Bronchial epithelial cell (primary cell): ENCODE measurements at places on chromosomes 13 and 19. TPM values are rescaled to one million over a fixed set of nuclear protein-coding genes. Genes with fewer than 3 reads are reported as not detected.

DNA sequence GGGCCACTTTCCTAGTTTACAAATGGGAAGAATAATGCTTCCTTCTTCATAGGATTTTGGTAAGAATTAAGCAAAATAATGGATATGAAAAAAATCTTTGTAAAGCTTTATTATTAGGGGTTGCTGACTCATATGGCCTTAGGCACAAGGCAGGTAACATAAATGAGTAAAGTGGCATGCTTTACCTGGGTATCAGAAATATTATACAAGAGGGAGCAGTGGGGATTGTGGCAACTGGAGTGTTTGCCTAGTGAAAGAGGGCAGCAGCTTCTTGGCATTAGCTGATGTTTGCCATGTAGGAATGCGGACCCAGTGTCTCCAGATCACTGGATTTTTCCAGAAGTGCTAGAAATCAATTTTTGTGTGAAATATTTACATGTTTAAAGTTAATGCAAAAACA is 19.5 kb downstream of the WDFY2 start:
- DNase-seq = peak; percentile 68

DNA sequence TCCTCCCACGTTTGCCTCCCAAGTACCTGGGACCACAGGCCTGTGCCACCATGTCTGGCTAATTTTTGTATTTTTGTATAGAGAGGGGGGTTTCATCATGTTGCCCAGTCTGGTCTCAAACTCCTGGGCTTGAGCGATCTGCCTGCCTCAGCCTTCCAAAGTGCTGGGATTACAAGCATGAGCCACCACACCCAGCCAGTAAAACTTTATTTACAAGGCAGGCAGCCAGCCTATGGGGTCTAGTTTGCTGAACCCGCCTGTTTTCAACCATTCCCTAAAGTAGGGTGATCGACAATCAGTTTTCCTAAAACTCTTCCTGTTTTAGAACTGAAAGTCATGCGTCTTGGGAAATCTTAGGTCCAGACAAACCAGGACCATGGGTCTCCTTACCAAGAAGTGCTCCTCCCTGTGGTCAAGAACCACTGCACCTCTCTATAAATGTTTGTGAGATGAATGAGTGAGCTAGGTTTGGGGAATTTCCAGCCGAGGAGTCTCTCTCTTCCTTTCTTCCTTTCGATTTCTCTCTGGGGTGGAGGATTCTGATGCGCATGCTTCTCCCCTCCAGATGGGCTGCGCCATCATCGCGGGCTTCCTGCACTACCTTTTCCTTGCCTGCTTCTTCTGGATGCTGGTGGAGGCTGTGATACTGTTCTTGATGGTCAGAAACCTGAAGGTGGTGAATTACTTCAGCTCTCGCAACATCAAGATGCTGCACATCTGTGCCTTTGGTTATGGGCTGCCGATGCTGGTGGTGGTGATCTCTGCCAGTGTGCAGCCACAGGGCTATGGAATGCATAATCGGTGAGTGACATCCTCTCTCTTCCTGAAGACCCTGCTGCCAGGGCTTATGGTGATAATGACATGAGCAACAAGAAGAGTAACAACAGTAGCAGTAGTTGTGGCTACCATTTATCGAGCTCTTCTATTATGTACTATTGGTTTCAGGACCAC is 38.7 kb downstream of the ADGRE1 start:
- no peak for DNase-seq

DNA sequence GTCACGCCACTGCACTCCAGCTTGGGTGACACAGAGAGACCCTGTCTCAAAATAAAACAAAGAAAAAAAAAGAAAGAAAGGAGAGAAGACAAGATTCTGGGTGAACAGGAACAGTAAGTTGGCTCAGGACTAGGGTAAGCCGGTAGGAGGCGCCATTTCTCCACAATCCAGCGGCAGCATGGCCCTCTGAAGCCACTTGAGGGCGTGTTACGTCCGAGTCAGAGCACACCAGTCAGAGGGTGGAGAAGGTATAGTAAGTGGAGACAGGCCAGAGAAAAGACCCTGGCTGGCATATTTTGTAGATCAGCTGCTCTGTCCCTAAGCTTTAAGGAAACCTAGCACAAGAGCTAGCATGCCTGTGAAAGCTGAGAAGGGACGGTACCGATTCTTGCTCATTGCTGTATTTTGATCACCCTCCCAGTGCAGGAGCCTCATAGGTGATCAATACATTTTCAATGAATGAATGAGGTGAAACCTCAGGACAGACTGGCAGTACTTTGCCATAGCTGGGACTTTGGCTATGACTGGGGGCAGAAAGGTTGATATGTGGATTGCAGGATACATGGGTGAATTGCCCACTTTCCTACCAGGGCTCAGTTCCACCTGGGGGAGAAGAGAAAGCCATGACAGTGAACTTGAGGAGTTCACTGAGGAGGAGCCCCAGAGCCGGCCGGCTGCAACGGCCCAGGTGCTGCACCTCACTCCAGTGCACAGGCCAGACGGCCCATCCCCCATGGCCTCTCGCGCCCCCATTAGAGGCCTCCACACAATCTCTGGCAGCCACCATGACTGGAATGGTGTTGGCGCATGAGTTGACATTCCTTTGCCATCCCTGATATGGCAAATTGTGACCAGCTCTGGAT is 23.5 kb downstream of the POU2F2 start:
- DNase-seq = peak; percentile 81

GRCh38 chr13:94394723-94395122 is 84.8 kb downstream of the DCT start:
- no peak for DNase-seq

GRCh38 chr19:4722671-4723594 is 709 bp downstream of the DPP9 start:
- DNase-seq = peak; percentile 61

The ZNF256 gene
- total RNA-seq = 8.3 and 8.4 TPM in 2 replicates

The PSPN gene
- total RNA-seq = 0.26 and 0.51 TPM in 2 replicates

The PABPC3 gene
- under 0.01 and 0.13 TPM in 2 replicates for total RNA-seq

The IL12RB1 gene
- total RNA-seq = under 0.01 TPM in 1 of 2 replicates, not detected in the other

The CYP2F1 gene
- not detected in 2 replicates for total RNA-seq

The PPM1N gene
- 1.4 and 1.6 TPM in 2 replicates for total RNA-seq
